Activated effector memory CD4-positive, alpha-beta T cell treated with Interleukin-2 at 50 U/mL for 16 hours (primary cell): ENCODE measurements at places on chromosomes 11 and 22.

DNA sequence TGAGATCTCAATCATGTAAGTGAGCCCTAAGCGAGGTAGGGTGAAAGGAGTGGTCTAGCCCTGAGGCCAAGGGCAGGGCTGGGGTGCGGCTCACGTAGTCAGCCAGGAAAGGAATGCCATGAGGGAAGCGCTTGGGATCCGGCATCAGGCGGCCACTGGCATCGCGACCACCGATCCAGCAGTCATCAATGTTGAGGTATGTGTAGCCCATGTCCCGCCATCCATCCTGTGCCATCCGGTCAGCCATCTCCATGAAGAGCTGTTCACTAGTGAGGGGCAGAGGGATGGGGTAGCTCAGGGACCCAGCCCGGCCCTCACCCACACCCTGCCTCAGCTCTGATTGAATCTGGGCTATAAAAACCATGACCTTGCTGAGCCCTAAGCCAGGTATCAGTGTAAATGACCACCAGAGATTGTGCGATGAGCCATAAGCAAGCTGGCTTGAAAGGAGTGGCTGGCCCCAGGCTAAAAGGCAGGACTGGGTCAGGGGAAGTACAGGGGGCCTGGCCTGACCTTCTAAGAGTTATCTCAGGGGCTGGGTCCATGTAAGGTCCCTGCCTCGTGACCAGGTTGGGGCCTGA lies 2.9 kb downstream of the NAGA start:
- DNase-seq: no peak

- DNase-seq: no peak
Observed at GRCh38 chr22:21921729-21922128, 30.9 kb downstream of the PPM1F start.

DNA sequence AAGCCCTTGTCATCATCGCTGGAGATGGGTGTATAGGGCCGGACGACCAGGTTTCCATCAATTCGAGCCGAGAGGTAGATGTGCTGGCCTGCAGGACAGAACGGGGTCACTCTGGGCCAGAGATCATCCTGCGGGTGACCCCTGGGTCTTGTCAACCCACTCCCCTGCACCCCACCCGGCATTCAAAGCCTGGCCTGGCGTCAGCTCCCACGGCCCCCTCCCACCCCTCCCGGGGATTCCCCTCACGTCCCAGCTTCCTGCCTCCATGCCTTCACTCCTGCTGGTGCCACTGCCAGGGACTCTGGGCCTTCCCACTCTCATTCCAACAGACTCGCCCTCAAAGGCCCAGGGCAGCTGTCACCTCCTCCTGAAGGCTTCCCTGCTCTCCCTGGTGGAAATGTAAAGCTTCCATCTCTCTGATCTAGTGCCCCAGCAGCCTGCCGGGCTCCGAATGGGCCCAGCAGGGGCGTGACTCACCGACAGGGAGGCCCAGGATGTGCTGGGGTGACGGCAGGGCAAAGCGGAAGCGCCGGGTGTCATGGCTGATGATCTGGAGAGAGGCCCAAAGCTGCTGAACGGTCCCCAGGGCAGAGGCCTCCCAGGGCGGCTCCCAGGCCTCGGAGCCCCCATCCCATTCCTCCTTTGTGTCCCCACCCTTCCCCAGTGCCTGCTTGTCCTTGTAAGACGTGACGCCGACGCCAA lies 9.3 kb downstream of the ATP5MGL start:
- no peak for DNase-seq

DNA sequence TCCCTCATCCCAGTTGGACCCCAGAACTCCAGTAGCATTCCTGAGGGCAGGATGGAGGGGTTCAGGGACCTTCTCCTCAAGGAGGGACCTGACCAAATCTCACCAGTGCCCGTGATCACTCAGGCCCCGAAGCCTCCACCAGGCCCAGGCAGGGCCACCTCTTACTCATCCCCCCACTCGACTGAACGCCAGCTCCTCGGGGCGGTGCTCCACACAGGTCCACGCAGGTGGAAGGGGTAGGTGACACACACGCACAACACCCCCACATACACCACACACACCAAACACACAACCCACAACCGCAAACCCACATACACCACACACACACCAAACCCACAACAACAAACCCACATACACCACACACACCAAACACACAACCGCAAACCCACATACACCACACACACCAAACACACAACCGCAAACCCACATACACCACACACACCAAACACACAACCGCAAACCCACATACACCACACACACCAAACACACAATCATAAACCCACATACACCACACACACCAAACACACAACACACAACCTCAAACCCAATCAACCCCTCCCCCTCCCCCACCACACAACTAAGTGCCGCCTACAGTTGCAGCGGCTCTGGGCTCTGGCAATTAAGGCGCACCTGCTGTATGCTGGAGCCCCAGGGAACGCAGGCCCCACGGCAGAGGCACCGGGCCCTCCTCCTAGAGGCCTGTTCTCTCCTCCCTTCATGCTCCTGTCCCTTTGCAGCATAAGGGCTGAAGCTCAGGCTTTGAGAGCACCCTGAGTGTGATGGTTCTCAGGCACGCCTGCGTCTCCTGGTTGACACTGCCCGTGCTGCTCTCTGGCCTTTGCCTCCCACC lies 1318.1 kb downstream of the TBC1D22A start:
- DNase-seq: no peak

GRCh38 chr11:118521892-118522311 lies 5.4 kb upstream of the TTC36 start:
- no peak for DNase-seq

DNA sequence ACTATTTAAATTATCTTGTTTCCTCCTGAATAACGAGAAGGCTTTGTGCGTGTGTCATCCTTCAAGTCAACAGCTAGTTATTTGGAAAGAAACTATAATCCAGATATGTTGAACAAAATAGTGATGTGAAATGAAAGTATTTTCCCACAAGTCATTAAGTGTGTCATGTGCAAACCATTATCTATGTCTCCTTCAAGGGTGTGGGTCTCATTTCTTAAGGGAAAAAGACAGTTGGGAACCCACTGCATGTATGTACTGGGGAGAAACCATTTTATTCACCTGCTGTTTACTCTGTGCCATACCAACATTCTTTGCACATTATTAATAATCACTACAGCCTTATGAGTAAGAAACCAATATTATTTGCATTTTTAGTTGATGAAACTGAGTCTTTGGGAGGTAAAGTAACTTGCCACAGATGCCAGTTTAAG lies 145.3 kb upstream of the CTSC start:
- no peak for DNase-seq

- DNase-seq: no peak
Observed at GRCh38 chr11:44625759-44626523, 60.5 kb downstream of the CD82 start.

DNA sequence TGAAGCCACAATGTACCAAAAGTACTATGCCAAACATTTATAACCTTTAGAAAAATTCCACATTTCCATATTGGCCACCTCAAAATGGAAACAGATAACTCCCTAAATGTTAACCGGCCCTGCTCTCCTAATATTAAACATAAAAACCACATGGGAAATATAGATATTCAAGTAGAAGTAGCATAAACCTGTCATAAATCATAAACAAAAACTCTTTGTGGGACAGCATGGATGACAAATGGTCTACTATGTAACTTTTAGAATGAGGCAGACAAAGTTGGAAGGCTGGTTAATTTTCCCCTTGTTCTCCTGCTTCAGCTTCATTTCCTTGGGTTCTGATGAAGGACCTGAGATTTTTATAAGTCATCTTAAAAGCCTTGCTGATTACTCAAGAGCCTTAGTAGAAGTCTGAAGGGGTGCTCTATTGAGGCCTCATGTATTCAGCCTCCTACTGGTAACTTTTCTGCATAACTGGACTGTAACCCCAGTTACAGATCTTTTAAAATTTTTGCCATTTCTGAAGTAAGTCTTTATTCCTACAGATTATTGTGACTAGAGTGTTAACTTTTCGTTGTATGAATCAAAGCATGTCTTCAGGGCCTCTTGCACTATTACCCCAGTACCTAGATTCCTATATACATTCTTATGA lies 116.4 kb downstream of the STIM1 start:
- no peak for DNase-seq

- no peak for DNase-seq
Observed at GRCh38 chr22:43200031-43200430, 13.1 kb upstream of the TTLL12 start.

- DNase-seq: no peak
Observed at GRCh38 chr11:68575025-68575665, 109.2 kb upstream of the GAL start.

DNA sequence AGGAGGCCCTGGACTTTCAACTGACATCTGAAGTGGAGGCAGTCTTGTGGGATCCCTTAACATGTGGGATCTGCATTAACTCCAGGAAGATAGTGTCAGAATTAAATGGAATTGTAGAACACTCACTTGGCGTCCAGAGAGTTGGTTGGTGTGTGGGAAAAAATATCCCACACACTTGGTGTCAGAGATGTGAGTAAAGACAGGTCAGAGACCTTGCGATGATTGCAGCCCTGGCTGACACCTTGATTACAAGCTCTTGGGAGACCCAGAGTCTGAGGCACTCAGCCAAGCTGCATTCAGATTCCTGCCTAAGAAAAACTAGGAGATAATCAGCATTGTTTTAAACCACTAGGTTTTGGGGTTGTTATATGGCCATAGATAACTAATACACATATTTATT lies 7.2 kb upstream of the TPCN2 start:
- no peak for DNase-seq

DNA sequence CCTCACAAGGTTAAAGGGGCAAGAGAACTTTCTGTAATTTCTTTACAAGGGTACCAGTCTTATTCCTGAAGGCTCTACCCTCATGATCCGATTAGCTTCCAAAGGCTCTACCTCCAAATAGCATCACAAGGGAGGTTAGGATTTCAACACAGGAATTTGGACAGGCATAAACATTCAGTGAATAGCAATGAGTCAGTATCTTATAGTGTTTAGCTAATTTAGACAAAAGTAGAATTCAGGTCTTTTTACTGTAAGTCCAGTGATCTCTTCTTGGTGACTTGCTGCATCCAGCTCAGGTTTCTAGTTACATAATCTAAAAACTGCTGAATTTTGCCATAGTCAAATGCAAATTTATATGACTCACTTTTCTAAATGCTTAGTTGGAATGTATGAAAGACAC lies 1995.6 kb upstream of the RAG2 start:
- DNase-seq: no peak

GRCh38 chr22:44012162-44012561 lies 11.9 kb upstream of the PARVB start:
- no peak for DNase-seq

DNA sequence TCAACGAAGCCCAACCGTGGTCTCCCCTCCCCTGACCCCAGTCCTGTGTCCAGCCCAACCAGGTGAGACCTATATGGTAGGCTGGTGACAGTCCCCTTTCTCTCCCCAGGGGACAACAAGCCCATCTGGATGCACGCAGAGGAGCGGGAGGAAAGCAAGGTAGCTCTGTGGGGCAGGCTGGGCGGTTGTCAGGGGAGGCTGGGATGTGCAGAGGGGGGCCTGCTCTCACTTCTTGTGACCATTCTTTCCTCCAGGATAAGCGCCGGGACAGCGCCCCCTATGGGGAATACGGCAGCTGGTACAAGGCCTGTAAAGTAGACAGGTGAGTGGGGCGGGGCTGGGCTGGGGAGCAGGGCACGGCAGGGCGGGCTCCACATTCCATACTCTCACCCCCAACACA lies 3.5 kb upstream of the RAB1B start:
- no peak for DNase-seq

DNA sequence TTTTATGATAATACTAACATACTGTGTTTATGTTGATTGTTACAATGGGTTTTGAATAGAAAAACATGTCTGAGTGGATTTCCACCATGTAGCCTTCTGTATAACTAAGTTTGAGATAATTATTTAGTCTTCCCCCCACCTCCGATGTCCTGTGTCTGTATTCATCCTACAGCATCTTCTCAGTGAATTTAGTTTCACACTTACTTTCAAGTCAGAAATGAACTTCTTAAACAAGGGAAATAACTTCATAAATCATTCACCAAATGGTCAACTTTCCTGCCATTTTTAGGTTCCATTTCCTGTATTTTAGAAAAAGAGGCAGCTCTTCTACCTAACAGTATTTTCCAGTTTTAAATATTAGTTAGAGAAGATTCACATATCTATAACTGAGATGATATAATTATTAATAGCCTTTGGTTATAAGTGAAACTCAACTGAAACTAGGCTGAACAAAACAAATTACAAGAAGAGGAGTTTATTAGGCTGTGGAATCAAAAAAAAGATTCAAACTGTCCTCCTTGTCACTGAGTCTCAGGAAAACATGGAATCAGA lies 3.5 kb downstream of the OR51B5 start:
- no peak for DNase-seq

GRCh38 chr11:1881442-1882264 lies 10.0 kb downstream of the PRR33 start:
- no peak for DNase-seq

- no peak for DNase-seq
Observed at GRCh38 chr11:103594283-103594682, 442.2 kb upstream of the DDI1 start.

DNA sequence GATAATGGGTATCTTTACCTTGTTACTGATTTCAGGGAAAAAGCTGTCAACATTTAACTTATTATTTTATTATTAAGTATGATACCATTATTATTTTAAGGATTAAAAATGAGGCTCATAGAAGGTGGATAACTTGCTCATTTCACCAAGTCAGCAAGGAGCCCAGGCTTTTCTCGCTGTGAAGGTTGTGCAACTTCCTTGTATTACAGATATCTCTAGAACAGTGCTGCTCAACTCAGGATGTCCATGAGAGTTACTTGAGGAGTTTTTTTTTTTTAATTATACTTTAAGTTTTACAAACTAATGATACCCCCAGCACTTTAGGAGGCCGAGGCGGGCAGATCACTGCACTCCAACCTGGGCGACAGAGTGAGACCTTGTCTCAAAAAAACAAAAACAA lies 98.2 kb downstream of the INSC start:
- DNase-seq: no peak

- no peak for DNase-seq
Observed at GRCh38 chr22:45238957-45239680, 1.6 kb downstream of the KIAA0930 start.

DNA sequence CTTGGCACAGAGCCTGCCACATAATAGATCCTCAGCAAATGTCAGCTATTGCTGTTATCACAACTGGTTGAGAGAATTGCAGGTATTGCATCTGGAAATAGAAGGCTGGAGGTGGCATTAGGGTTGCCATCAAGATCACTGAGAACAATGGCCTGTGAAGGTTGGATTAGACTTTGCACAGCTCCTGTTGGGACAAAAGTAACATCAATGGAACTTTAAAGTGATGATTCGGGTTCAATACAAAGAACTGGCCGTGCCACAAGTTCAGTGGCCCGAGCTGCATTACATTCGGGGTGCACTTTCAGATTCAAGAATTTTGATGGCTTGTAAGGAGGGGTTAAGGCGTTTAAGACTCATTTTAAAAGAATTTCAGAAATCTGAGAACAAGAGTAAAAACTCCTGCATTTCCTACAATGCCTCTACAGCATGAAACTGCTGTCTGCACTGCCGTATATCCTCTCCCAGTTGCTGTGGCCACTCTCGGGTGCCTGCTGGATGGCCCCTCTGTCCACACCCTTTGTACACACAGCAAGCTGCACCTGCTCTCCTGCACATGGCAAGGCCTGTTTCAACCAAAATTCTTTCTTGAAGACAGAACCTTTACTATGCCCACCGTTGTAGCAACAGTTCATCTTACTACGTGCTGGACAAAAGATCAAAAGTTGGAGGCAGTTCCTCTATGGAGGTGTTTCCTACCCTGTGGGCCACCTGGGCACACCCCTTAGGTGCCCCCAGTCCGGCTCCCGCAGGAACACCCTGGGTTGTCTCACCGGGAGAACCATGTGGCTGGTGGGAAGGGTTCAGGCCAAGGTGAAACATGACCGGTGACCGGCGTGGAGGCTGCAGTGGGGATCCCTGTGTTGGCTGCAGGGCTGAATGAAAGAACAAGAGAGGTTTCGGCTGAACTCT lies 17.5 kb upstream of the SHANK2 start:
- DNase-seq: no peak

GRCh38 chr22:48161298-48161697 lies 1398.8 kb downstream of the TBC1D22A start:
- DNase-seq: no peak
